Nucleus accumbens (tissue), 56 donors: ENCODE measurements at places on chromosomes 11 and 22.

- no peak for DNase-seq
These were observed 137.5 kb downstream of the FAM76B start for GRCh38 chr11:95652002-95652472.

DNA sequence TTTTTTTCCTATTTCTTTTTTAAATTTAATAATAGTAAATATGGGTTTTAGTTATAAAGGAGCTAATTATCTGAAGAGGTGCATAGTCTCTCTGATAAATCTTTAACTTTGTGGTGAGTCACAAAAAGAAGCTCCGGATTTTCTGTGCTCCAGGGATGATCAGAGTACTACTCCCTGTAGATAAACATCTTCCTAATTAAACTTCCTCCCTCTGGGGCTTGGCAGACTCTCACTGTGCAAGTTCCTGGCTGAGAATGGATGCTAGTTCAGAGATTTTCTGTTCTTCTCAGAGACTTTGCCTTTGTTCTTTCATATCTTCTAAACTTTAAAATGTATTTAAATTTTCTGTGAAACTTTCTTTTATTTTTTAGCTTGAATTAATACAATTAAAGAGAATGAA is at the start of gene OR10G7:
TSS of gene OR10G7 (minus strand) at position 72 of the 400 bp plus-strand sequence. CDS start 2,324 bp downstream, outside the sequence.
- no peak for DNase-seq

- DNase-seq = no peak
These were observed 11.8 kb downstream of the IL10RA start for GRCh38 chr11:117997823-117998579.

DNA sequence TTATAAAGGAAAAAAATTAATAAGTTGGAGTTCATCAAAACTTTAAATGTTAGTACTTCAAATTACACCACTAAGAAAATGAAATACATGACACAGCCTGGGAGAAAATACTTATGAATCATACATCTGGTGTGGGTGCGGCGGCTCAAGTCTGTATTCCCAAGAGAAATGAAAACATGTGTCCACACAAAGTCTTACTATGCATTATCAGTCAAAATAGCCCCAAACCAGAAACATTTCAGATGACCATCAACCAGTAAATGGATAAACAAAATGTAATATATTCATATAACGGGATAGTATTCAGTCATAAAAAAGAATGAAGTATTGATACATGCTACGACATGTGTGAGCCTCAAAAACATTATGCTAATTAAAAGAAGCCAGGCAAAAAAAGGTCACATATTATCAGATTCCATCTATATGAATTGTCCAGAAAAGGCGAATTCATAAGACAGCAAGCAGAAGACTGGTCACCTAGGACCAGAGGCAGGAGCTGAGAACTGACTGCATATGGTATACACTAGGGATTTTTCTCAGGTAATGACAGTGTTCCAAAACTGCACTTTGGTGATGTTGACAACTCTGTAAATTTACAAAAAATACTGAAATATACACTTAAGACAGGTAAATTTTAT is 5.3 kb upstream of the AKIP1 start:
- no peak for DNase-seq
